NCI-H1436 (cell line): ENCODE measurements at places on chromosomes 2 and 18.

- no peak for DNase-seq
Measured at GRCh38 chr2:3386448-3386958, 7.0 kb downstream of the TRAPPC12 start.

- no peak for DNase-seq
Measured at GRCh38 chr2:156483741-156484173, 47.6 kb downstream of the GPD2 start.

DNA sequence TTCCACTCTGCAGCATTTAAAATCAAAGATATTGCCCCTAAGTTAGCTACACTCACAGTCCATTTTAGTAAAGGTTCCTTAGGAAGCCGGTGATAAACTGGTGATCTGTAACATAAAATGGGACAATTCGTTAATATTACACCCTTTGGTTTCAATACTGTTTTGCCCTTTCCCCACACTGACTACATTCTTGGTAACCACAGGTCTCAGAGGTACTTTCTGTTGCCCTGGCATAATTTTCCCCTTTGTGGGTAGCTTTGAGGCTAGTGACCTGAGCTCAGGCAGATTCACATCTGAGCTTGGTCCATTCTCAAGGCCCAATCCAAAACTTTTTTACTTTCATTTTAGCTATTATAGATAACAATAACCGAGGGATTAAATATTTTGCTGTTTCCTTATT is 32.9 kb upstream of the CSRNP3 start:
- DNase-seq, result no peak

- no peak for DNase-seq
Measured at GRCh38 chr18:7950380-7951136, 383.4 kb downstream of the PTPRM start.

GRCh38 chr2:98867539-98868309 is 68.3 kb downstream of the CRACDL start:
- DNase-seq, result no peak

GRCh38 chr2:216540920-216541319 is 42.3 kb downstream of the RPL37A start:
- DNase-seq, result no peak

DNA sequence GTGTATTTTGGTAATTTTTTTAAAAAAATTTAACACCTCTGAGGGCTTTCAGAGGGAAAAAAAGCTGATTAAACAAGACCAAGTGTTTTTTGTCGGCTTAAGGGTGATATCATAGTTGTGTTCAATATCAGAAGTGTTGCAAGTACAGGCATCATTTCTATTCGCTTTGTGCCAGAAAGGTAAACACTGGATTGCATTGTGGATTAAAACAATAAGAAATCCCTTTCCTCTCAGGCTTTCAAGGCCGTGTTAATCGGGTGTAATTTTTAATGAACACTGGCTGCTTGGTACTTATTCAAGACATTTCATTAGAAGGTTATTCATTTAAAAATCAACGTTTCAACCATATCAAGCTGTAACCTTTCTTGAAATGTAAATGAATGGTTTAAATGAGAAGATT is 18.3 kb downstream of the FIGN start:
- DNase-seq, result no peak

GRCh38 chr2:107811411-107811810 is 15.3 kb upstream of the RGPD4 start:
- DNase-seq, result no peak

DNA sequence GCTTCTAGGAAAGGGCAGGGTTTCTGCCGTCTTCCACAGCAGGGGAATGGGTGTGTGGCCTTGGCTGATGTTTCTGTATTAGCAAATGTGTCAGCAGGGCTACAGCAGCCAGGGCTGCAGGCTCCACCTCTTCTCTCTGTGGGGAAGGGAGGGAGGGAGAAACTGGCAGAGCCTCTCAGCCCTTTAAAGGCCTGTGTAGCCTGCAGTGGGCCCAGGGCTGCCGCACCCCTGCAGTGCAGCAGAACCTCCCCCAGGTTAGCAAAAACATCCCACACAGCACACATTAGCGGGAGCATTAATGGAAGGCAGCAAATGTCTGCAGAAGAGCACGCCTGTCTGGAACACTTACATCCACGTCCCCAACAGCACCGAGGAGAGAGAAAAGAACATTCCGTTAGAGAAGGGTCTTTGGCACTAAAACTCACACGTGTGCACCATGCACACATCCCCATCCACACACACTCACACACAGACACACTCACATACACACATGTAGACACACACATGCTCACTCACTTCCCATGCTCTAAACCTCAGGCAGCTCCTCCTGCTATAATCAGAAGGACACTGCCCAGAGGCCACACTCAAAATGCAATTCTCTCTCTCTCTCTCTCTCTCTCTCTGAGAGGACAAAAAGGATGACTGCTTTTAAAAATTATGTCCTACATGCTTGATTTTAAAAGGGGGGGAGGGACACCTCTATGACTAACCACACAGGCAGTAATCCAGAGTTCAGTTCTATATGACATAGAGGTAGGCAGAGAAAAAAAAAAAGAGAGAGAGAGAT is 24.1 kb downstream of the MRPL35 start:
- DNase-seq, result no peak

DNA sequence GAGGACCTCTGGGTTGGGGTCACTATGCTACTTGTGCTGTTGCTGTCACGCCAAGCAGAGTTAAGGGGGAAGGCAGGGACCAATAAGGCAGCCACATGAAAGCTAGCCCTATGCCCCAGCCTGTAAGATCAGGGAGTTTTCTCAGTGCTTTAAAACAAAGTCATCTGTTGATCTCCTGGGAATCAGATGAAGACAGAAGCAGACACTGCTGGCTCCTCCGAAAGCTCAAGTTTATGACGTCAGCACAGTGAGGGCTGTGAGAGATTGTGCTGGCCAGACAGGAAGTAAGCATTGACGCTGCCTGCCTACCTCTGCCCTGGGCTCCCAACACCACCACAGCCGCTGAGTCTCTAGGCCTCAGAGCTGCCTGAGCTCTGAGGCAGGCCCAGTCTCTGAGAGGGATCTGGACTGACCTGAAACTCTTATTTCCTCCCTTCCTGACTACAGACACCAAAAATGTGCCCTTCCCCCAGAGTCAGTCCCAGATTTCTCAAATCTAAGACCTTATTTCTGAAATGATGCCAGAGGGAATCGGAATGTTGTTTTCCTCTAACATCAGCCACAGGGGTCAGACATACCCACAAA is 118.1 kb upstream of the EPAS1 start:
- DNase-seq, result no peak

GRCh38 chr2:223548194-223548593 is 54.0 kb downstream of the SCG2 start:
- DNase-seq, result no peak

DNA sequence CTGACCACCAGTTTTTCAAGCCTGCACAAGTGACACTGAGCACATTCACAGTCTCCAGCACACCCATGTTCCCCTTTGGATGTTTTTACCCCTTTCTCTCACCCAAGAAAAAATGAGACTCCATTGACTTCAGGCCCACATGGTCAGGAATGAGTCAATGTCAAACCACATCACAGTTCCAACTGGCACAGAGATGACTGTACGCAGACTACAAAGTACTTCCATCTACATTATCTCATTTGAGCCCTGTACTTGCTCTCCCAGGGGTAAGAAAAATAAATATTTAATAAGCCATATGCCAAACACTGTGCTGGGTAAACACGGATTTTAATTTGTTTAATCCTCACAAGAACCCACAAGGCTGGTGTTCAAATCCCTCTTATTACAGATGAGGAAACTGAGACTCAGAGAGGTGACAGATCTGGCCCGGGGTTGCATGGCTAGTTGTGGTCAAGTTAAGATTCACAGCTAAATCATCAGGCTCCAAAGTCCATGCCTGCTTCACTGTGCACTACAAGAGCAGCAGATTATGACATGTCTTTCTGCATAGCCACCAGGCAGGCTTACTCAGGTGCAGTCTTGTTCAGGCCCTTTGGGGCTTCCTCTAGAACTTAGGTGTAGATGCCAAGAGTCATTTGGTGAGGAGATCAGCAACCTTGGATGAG is 106.1 kb downstream of the TXNL1 start:
- DNase-seq, result no peak

GRCh38 chr2:30288561-30288960 is 57.2 kb downstream of the LBH start:
- DNase-seq, result no peak

DNA sequence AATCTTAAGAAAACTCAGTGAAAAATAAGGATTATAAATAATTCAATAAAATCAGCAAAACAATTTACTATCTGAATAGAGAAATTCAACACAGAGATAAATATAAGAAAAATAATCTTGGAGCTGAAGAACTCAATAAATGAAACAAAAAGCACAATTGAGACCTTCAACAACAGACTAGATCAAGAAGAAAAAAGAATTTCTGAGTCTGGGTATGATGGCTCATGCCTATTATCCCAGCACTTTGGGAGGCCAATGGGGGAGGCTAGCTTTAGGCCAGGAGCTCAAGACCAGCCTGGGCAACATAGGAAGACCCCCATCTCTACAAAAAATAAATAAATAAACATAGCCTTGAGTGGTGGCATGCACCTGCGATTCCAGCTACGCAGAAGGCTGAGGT is 1295.7 kb upstream of the NRXN1 start:
- DNase-seq, result no peak

GRCh38 chr2:183078464-183079138 is at the start of gene DUSP19:
Gene DUSP19, plus strand, starts transcription at chr2:183078747. Its CDS starts 187 bp downstream, at chr2:183078934.
- DNase-seq, result peak; percentile 89

DNA sequence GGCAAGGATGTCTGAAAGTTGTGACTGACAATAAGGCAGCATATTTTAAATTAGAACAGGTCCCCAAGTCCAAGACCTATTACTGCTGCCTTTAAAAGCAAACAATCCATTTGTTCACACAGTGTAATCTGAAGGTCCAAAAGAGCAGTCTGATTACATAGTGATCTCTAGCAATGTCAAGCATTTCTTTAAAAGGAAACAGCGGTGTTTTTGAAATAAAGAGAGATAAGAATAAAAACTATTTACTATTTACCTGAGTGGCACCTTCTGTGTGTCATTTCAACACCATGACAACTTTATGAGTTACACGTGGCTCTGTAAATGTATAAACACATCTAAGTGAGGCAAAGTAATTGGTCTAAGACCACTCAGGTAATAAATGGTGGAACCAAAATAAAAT is 1009.9 kb upstream of the CNTNAP5 start:
- DNase-seq, result no peak

DNA sequence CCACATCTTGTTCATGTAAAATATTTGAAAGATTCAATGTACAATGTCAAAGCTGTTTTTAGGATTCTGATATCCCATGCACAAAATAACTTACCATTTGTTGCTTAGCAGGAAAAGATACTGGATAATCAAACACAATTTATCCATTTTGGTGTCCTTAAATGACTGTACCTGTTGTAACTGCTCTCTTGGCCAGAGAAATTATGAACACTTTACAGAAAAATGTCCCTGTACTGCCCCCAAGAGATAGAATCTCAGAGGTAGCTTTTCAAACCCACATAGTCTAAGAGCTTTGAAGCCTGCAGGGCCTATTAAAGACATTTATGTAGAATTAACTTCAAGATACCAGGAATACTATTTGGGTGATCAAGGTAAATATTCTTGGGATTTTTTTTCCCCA is 12.2 kb upstream of the ME2 start:
- no peak for DNase-seq

GRCh38 chr2:10246831-10247230 is 55.9 kb upstream of the HPCAL1 start:
- no peak for DNase-seq

DNA sequence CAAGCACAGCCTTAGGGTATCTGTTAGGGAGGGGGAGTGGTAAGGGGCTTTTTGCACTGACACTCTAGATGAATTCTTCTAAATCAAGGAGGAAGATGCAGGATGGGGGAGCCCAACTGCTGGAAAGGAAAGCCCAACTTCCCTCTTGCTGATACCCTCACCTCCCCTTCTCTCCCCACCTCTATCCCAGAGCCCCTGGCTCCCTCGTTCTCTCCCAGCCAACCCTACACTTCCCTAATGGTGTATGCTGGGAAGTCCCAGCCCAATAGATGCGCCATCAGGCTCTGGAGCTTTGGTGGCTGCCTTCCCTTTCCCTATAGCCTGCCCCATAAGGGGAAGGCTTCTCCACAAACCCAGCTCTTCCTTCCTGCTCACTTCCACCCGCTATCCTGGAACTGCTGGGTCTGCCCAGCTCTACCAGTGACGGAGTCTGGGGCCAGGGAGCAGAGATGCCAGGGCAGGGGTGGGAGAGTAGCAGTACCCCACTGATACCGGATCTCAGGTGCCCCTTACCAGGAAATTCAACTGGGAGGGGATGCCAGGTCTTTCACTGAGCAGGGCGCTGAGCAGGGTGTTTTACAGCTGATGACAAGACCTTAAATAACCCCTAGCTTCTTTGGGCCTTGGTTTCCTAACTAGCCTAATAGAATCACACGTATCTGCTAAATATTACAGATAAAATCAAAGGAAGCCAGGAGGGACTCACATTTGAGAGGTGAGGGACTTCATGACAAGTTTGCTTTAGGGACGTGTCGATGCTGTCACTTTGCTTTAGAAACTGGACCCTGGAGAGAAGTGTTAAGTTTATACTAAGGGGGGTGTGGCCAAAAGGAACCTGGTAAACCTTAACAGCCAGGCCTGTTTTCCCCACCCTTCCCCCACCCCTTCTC is 82.6 kb downstream of the DNMT3A start:
- DNase-seq, result no peak

DNA sequence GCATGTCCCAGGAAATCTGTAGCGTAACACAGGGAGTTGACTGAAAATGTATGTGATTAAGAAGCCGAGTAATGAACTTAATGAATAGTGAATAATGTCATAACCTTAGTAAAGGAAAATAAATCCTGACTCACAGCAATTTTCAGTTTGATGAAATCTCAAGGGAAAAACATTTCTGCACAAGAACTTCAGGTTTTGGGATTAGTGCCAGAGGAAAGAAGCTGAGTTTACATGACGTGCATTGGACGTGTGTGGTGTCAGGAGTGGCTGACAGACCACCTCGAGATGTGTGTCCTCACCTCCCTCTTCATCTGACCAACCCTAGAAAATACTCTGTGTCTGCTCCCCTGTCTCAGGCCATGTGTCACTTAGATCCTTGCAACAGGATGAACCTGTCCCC is 39.1 kb downstream of the VWA3B start:
- no peak for DNase-seq

DNA sequence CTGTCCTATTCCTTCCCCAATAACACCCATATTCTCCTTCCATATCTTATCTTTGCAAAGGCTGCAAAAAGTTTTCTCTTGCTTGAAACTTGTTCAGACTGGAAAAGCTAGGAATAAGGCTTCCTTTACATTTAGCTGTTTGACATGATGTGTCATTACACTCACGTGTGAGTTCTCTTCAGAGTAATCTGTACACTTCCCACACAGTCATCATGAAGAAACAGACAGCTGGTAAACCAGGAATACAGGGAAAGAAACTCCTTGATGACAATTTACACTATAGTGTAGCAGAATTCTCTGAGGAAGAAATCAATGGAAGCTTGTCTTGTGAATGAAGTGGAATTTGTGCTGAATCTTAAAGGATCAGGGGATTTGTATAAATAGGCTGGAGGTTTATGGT is 628.6 kb upstream of the CDH2 start:
- DNase-seq, result no peak

- no peak for DNase-seq
Measured at GRCh38 chr18:42100911-42101310, 145.9 kb downstream of the PIK3C3 start.
